Activated CD4-positive, alpha-beta memory T cell treated with anti-CD3 and anti-CD28 coated beads, Interleukin-2, amount 10 ng/mL, durations not matched to agents 7 days and 5 days (primary cell): ENCODE measurements at places on chromosomes 6 and 20. TPM values are rescaled to one million over a fixed set of nuclear protein-coding genes. Genes with fewer than 3 reads are reported as not detected.
A peak's percentile ranks its signal among the peaks of the same experiment; 100 is the strongest.

- no peak for DNase-seq
Measured at GRCh38 chr20:6265204-6265904, 142.5 kb upstream of the FERMT1 start.

IRF4 gene
- total RNA-seq, result 171 TPM

PLTP gene
- total RNA-seq, result 2.8 TPM

OR2H2 gene
- total RNA-seq, result not detected

DNA sequence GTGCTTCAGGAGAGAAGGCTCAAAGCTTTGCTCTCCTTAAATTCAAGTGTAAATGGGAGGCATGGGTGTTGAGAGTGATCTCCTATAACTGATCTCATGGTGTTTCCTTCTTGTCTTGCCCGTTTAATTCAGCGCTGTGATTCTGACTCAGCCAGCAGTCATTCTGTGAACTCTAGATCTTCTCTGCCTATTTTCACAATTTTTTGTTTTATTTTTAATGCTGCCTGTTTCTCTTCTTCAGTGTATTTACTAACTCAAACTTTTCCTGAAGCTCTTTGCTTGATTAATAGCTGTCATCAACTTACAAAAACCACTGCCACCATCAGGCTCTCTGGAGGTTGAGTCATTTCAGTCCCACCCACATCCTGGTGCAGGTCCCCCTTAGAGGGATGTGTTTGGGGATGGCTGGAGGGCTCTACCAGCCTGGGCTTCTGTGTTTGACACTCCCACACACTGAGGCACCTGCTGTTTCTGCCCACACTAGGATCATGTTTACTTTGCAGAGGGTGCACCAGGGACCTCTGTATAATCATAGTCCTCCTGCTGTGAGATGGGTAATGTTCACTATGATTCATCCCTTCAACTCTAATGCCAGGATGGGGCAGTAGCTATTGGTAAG lies 94.0 kb downstream of the SHLD1 start:
- peak; percentile 73 for DNase-seq

- DNase-seq, result no peak
Measured at GRCh38 chr6:106446287-106446885, 85.9 kb downstream of the CRYBG1 start.

DNA sequence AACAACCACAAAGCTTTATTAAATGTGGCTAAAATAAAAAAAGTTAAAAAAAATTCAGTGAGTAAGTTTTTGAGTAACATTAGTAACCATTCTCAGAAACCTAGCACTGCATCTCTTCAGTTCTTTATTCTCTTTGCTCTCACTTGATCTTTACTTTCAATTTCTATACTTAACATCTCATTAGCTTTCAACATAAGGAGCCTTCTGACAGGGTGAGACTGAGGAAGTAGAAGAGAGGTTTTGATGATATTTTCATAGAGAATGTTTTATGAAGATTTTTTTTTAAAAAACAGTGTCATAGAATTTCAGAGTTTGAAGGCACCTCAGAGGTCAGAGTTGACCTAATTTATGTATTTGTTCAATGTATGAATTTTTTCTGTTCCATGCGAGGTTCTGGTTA lies 60.8 kb downstream of the FAM83B start:
- no peak for DNase-seq

GRCh38 chr20:40637176-40637575 lies 51.9 kb downstream of the MAFB start:
- no peak for DNase-seq

- no peak for DNase-seq
Measured at GRCh38 chr6:75044846-75045245, 161.0 kb downstream of the COL12A1 start.
